CD4-positive, alpha-beta T cell treated with Interferon alpha-2 for 1 hour (primary cell): ENCODE measurements at places on chromosomes 12 and 14.

GRCh38 chr14:76923431-76924370 lies 97.5 kb downstream of the LRRC74A start:
- no peak for DNase-seq

DNA sequence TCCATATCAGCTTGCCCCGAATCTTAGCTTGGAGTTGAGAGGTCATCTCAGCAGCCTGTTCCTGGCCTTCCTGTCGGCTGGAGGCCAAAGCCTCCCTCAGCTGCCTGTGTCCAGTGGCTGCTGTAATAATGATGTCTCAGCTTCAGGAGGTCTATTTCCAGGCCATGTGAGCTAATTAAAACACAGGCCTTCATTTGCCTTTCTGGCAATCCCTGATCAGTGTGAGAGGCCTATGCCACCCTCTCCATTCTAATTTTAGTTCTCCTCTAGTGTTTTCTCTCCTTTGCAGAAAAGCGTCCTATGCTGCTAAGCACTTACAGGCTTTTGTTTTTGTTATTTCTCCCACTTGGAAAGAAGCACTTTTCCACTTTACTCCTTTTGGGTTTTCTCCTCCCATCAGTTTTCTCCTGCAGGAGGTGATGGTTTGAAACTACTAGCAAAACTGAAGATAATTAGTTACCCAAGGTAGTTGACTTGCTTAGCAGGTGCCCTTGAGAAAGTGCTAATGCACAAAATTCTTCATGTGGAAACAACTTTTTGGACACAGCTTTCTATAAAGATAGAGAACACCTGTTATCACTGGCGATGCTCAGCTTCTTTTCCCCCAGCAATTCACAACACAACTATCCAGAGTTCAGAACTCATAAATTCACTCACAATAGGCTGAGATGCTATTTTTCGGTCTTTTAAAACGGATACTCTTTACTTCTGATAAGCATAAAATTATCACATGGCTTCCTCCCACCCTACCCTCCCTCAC lies 255.3 kb upstream of the GARIN6 start:
- DNase-seq: no peak

GRCh38 chr14:50139192-50139591 lies 22.8 kb upstream of the VCPKMT start:
- no peak for DNase-seq

DNA sequence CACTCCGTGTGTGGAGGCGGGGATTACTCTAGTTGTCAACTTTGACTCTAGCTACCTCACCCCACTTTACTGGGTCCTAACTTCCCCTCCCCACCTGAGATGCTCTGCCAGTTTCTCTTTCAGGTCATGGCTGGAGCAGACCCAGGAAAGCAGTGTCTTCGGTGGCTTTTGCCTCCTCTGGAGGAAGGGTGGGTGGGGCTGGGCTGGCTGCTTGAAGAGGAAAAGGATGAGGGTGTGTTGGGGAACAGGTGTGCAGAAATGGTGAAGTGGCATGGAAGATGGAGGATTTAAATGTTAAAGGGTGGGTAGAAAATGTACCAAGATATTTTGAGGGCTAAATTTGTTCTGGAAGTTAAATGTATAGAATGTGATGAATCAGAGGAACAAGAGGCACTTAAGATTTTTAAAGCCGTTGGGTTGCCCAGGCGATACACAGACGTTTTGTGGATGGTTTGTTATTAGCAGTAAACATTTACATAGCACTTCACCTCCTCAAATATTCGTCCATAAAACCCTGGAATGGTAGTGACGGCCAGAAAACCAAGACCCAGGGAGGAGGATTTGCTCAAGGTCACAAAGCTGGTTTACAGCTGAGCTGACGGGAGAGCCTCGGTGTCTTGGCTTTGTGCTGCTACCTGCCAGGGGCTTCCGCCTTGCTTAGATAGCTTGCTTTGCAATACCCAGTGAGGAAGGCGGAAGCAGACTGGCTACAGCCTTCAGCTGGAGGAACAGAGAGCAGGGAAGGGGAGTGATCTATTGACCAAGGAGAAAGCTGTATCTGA lies 72.2 kb upstream of the PRMT8 start:
- no peak for DNase-seq

DNA sequence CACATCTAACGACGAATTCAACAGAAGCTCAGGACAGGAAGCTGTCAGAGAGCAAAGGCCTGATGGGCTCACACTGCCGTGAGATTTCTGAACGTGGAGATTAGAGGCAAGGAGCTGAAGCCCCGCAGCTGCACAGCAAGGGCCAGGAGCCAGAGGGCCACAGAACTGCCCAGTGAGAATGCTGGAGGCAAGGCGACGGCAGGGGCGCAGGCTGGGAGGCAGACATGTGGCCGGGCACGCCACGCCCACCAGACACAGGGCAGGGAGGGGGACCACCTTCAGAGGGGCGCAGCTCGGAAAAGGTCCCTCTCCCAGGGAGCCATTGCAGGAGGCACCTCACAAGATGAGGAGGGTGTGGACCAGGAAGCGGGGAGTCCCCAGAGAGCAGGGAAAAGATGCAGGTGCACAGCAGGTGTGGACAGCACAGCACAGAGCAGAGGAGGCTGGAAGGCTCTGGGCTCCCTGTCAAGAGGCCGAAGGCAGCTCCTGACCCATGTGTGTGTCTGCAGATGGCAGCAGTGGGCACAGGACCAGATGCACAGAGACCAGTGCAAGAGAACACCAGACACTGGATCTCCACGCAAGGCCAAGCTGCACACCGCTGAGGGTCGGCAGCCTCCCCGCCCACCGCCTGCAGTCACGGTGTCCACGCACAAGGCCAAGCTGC lies 23.0 kb downstream of the BTBD6 start:
- DNase-seq: no peak

- no peak for DNase-seq
These were observed 19.3 kb downstream of the CPNE8 start for GRCh38 chr12:38886064-38886463.

DNA sequence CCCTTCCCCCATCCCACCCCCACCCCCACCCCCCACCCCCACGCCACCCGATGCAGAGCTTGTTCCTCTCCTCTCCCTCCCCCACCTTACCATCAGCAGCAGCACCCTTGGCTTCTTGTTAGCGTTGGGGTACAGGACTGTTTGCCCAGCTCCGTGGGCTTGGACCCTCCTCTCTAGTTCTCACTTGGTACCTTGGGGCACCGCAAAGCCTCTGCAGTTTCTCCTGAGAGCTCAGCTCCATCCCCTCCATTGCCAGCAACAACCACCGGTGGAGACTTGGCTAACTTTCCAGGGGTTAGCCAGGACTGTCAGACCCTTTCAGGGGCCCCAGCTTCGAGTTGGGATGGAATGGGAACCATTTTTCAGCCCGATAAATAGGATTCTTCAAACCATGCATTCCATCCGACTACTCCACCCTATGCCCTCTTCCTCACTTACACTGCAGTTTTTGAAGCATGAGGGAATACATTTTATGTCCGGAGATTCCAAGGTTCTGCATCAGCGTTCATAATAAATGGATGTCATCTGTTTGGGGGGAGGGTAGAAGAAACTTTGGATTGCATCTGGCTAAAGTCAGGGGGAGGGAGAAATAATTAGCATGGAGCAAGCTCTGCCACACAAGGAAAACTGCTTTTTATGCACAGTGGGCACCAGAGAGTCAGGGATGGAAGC lies 1.1 kb downstream of the SCN8A start:
- no peak for DNase-seq

DNA sequence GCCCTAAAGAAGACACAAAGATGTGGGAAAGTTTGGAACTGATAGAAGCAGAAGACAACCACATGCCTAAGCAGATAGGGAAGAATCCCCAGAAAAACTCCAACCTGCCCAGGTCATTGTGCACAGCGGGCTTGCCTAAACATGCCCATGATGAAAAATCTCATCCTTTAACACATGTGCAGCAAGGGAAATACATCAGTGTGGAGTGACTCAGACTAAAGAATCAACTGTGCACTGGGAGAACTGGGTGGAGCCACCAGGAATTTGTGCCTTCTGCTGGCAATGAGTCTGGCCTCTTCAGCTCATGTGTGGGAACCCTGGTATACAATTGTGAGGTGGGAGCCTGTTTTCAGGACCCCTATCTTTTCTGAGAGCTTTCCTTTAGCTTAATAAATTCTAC lies 398.5 kb downstream of the FSCB start:
- DNase-seq: no peak
